CD4-positive, alpha-beta T cell treated with Interleukin-17A for 1 hour (primary cell): ENCODE measurements at places on chromosomes 13 and 19.

DNA sequence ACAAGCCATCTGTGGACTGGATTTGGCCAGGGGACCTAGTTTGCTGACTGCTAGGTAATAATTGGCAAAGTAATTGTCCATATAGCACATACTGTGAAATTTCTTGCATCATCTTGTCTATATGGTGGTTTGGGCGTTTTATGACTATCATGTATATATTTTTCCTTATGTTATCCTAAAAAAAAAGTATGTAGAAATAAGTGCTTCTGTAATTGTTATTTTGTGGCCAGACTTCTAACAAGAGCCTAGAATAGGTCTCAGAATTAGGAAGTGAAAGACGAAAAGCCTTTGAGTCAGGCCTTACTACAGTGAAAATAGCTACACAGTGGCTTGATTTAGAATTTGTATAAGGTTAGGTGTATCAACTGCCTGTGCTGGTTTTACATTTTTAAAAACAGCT lies 4.2 kb downstream of the FNDC3A start:
- DNase-seq, result no peak

- no peak for DNase-seq
Observed at GRCh38 chr13:87622971-87623370, 48.2 kb upstream of the SLITRK5 start.

DNA sequence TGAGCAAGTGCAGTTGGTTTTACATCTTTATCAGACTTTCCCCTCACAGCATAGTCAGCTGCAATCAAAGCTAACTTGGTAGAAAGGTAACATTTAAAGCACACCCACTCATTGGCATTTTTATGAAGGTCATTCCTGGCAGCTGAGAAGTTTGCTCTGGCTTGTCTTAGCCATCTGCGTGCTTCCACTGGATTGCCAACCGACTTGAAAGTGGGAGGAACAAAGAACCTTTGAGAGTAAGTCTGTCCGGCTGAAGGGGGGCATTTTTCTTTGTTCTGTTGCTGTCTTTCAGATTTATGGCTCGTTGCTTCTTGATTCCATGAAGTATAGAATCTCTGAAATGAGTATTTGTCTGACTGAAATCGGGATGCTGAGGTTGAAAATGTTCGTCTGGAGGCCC lies 103.1 kb downstream of the SACS start:
- no peak for DNase-seq

DNA sequence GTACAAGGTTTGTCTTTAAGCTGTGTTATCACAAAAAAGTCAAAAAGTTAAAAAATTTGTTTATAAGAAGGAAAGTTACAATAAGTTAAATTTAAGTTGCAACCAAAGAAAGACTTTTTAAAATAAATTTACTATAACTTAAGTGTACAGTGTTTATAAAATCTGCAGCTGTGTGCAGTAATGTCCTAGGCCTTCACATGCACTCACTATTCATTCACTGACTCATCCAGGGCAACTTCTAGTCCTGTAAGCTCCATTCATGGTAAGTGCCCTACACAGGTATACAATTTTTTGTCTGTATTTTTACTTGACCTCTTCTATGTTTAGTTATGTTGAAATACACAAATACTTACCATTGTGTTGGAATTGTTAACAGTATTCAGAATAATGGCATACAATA lies 667.9 kb upstream of the SLITRK5 start:
- no peak for DNase-seq

DNA sequence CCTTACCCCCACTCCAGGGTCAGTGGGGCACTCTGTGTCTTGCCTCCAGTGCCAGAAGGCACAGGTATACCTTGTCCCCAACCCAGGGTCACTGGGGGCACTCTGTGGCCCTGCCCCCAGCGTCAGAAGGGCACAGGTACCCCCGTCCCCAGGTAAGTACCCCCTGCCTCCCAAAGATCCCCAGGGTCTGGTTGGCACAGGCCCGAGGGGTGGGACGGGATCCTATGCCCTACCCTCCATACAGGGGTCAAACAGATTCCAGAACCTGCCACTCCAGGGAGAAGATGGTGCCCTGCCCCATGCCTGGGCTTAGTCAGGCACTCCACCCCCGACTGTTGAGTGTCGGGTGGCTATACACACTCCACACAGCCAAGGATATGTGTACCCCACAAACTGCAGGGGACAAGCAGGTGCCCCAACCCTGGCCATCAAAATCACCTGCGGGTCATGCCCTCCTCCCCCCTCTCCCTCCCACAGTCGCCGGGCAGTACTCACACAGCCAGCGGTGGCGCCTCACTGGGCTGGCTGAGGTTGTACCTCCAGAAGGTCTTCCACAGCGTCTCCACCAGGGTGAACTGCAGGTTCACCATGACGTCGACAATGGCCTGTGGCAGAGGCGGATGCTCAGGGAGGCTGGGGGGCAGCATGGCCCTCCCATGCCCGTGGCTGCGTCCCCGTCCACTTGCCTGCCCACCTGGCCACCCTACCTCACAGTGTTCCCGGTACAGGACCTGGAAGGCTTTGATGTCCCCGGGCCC lies 13.8 kb downstream of the DCAF15 start:
- no peak for DNase-seq

- no peak for DNase-seq
Observed at GRCh38 chr19:33376941-33377557, 3.5 kb downstream of the CEBPG start.

GRCh38 chr13:80037505-80037888 lies 303.4 kb downstream of the SPRY2 start:
- DNase-seq, result no peak

DNA sequence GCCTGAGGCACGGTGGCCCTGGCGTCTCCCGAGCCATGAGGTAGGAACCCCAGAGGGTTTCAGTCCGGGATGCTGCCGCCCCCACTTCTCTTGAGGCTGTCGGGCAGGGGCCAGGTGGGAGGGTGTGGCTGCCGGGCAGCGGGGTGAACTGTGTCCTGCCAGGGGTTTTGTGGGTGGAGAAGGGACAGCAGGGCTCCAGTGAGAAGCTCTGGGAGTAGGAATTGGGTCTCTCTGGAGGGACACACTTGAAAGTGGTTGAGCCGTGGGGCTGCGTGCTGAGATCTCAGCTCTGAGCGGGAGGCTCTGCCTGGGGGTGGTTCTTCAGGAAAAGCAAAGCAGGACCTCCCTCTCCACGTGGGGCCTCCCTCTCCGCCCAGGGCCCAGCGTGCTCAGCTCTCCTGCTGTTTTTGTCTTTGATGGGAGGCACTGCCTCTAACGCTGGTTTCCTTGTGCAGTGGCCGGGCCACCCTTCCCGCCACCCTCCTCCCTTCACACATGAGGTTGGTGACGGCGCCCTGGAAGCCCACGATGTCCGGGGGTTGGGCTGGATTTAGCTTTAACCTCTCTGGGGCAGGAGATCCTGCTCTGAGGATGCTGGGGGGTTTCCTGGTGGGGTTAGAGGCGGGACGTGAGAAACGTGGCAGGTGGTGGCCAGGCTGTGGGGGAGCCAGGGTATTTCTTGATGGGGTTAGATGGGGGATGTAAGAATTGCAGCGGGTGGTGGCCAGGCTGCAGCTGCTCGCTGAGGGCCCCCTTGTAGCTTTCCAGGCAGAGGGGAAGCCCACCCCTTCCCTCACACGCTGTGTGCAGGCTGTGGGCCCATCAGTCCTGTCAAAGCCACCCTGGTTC lies 15.3 kb upstream of the ZNF554 start:
- DNase-seq, result no peak

DNA sequence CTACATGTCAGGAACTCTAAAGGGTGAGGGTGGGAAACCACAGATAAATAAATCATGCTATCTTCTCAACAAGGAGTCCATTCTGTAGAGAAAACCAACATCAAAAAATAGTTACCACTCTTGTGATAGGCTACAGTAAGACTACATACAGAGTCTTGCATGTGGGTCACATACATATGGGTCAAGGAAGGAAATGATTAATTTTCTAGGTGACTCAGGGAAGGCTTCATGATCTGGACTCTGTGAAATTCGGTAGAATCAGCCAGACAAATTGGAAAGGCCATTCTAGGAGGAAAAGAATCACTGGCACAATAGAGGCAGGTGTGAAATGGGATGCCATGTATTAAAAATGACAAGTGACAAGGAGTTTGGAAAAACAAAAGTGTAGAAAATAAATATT lies 638.9 kb downstream of the LIG4 start:
- no peak for DNase-seq

DNA sequence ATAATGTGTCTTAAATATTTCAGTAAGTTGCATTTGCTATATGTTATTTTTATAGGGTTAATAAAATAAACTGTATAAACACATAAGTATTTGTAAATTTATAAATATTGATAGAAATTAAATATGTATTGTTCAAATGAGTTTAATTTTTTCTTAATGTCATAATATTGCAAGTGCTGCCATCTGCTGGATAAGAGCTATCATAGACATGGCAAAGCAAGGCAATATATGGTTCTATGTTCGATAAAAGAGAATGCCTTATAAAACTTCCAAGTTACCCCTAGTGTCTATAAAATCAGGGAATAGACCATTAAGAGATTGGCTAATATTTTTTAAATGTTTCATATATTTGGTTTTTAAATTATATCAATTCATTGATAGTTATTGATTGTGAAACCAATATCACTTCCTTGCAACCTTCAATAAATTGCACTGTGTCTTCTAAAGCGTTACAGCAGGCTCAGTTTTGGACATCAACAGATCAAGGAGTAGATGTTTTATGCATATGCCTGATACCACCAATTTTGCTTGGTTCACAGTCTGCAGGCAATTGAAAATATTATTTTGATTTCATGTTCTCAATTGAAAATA lies 29.0 kb upstream of the SLITRK6 start:
- no peak for DNase-seq

DNA sequence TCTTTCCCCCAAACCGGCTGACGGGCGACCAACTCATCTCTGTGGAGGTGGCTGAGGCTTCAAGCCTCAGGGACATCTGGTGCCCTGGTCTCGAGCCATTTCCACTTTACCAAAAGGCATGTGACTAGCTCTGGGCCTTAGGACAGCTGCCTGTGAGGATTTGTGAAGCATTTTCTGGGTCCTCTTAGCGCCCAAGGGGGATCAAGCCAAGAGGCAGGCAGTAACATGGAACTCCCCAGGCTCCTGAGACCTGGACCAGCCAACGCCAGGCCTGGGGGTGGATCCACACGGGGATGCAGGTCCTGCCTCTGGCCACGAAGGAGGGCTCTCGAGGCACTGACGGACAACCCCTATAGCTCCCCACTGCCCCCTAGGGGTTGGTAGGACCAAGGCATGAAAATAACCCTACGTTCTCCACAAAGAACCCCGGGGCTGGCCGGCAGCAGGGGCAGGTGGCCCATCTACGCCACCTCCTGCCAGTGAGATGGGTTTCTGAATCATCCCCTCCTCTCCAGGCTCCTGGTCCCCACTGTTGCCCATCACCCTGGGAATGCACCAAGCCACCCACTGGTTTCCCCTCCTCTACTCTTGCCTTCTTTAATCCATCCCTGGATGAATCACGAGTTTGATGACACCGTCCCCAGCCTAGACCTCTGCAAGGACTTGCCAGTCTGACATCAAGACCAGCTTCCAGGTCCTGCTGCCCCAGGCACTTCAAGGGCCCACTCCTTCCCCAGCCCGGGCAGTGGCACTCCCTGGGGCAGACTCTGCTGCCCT lies 7.0 kb upstream of the MYDGF start:
- peak; percentile 28 for DNase-seq

DNA sequence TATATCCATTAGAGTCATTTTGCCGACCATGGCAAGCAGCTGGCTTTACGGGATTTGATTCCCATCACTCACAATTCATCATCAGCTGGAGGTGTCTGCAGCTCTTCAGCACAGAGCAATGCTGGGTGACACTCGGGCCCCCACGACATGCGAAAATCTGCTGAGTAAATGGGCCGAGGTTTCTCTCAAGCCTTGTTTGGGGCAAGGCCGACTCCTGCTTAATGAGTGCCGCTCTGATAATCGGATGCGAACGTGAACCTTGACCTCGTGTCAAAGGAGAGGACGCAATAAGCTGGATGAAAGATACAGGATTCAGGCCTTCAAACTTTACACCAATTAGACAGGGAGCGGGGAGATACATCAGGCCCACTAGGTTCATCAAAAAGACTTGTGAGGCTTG lies 65.2 kb downstream of the GGACT start:
- no peak for DNase-seq

- DNase-seq, result no peak
Observed at GRCh38 chr13:73040968-73041596, 17.7 kb upstream of the KLF5 start.

GRCh38 chr13:21088534-21088933 lies 27.1 kb upstream of the LATS2 start:
- no peak for DNase-seq

- DNase-seq, result no peak
Observed at GRCh38 chr19:49887665-49888509, 8.8 kb downstream of the IL4I1 start.

DNA sequence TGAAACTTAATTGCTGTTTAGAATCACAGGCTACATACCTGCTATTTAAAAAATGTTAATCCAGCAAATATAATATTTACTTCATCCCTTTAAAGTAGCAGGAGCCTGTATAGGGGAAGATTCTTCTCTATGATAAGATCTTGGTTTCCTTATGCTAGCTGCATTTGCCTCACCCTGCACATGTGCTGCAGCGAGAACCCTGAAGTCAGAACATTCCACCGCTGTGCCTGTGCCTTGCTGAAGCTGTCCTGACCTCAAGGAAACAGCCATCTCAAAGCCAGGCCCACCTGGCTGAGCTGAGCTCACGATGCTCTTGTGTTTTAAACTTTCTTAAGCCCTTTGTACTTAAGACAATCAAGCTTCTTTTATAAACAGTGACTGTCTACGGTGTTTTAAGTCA lies 355.0 kb upstream of the PCDH20 start:
- no peak for DNase-seq

DNA sequence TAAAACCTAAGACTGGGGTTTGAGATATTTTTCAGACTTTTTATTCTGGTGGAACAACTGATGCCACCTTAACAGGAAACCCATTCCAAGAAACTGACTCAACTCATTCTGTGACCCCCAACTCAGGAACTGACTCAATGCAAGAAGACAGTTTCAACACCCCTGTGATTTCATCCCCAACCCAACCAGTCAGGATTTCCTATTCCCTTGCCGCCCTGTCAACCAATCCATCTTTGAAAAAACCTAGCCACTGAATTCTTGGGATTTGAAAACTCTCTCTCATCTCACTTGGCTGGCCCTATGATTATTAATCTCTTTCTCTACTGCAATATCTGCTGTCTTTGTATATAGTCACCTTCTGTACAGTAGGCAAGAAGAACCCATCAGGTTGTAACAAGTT lies 1211.9 kb upstream of the ATXN8OS start:
- no peak for DNase-seq

- DNase-seq, result no peak
Observed at GRCh38 chr19:19594381-19594780, 24.1 kb downstream of the PBX4 start.

DNA sequence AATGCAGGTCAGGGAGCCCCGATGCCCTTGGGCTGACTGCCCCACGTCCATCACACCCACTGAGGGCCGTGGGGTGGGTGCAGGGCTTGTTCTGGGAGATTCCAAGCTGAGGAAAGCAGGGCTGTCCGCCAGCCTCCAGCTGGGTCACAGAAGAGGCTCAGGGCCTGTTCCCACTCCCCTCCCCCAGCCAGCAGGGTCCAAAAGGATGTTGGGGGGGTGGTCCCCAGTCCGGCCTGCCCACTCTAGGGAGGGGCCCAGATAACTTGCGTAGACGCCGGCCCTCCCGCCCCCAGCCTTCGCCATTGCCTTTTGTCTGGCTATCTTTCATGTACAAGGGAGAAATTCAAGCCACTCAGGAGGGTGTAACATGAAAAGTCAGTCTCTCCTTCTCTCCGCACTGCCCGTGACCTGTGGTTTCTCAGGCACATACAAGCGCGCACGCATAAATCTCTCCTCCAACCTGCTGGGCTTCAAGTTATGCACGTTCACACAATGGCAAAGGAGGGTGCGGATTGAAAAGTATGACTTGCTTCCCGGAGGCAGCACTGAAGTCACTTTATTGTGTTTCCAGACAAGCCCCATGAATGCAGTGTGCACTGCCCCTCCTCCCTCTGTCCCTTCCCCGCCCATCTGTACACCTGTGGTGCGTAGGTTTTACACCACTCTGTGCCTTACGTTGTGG lies 20.2 kb downstream of the CARM1 start:
- DNase-seq, result no peak
